Stimulated activated CD8-positive, alpha-beta memory T cell treated with anti-CD3 and anti-CD28 coated beads, Interleukin-15, amount 100 ng/mL, for 48 hours (primary cell): ENCODE measurements at places on chromosomes 2 and 18.

DNA sequence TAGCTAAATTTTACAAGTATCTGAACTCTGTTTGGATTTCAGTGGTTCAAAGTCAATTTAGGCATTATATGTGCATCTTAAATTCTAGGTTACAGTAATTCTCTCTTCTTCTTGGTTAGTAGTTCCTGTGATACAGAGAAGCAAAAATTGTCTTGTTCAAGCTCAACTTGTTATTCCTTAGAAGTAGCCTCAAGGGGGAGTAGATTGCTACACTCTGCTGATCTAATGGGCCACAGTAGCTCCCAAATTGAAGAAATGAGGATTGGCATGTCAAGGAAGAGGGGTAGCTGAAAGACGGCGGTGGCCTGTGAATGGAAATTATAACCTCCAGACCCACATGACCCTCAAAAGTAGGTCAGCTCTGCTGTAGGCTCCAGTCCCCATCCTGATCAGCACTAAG, 334.7 kb downstream of the HRH4 start:
- no peak for DNase-seq

DNA sequence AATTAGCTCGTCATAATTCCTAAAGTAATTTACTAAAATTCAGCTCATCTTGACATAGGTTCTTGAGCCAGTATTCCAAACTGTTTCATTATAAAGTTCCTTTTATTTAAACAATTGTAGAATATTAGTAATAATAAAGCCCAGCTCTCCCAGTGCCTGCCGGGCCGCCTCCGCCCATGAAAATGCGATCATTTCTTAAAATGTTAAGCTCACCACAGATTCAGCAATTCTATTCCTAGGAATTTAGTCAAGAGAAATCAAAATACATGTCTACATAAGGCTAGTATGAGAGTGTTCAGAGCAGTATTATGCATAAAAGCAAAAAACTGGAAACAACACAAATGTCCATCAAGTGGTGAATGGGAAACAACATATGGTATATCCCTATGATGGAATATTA, 52.0 kb downstream of the XDH start:
- no peak for DNase-seq

GRCh38 chr18:31099450-31100230, 2.6 kb downstream of the DSC2 start:
- DNase-seq, result no peak

- no peak for DNase-seq
Measured at GRCh38 chr18:57918601-57919000, 115.5 kb upstream of the ATP8B1 start.

DNA sequence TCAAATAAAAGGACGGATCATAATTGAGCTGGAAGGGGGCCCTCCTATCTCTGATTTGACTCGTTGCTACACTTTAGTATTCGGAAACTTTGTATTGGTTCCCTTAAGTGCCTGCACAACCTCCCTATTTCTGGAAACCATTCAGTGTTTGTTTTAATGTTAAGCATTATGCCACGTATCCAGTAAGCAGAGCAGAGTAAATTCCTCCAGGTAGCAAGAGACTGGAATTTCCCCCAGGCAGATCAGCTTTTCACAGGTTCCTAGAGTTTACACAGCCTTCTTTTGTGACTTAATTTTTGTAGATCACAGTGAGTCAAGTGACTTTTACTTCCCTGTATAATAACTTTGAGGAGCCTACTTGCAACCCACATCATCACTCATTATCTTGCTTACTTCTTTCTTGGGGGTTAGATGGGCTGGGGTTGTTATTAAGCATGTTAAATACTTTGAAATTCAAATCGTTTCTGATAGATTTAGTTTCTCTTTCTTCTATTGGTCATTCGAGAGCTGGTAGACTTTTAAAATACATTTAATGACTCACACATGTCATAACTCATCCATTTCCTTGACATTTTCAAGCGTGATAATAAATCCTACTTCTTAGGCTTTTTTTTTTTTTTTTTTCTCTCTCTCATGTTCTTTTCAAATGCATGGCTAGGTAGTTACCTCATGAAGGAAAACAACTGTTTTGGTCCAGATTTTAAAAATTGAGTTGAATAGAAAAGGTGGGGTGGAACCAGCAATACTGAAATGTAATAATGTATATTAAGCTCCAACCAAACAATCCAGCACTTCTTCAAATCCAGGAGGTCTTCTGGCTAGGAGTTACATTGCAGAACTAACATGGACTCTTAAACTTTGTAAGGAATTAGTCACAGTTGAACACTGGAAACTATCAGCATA, 219.3 kb downstream of the NEDD4L start:
- no peak for DNase-seq

- no peak for DNase-seq
Measured at GRCh38 chr18:48619501-48619900, 80.7 kb downstream of the CTIF start.

- DNase-seq, result no peak
Measured at GRCh38 chr2:191869178-191869577, 22.3 kb upstream of the CAVIN2 start.

DNA sequence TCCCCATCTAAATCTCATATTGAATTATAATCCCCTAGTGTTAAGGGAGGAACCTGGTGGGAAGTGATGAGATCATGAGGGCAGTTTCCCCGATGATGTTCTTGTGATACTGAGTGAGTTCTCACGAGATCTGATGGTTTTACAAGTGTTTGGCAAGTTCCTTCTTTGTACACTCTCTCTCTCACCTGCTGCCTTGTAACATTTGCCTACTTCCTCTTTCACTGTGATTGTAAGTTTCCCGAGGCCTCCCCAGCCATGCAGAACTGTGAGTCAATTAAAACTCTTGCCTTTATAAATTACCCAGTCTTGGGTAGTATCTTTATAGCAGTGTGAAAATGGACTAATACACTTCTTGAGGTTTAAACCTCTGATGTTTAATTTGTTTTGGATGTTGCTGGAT, 177.5 kb downstream of the CD8B2 start:
- no peak for DNase-seq

DNA sequence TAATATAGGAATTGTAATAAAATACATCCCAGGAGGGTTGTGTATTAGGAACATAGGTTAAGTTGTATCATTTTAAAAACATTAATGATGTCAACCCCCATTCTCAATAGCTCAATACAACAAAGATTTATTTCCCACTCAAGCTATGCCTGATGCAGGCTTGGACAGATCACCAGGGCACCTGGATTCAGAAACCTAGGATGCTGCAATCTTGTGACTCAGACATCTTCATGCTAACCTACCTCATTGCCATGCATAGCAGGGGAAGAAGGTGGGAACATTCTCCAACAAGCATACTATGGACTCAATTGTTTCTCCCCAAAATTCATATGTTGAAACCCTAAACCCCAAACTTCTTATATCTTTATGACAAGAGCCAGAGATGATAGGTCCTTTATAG, 244.2 kb downstream of the CD226 start:
- DNase-seq, result no peak

- DNase-seq, result no peak
Measured at GRCh38 chr2:202072737-202073401, at the start of gene KIAA2012. Gene KIAA2012, plus strand, starts transcription at chr2:202073255. Its CDS starts 373 bp downstream, at chr2:202073628.

DNA sequence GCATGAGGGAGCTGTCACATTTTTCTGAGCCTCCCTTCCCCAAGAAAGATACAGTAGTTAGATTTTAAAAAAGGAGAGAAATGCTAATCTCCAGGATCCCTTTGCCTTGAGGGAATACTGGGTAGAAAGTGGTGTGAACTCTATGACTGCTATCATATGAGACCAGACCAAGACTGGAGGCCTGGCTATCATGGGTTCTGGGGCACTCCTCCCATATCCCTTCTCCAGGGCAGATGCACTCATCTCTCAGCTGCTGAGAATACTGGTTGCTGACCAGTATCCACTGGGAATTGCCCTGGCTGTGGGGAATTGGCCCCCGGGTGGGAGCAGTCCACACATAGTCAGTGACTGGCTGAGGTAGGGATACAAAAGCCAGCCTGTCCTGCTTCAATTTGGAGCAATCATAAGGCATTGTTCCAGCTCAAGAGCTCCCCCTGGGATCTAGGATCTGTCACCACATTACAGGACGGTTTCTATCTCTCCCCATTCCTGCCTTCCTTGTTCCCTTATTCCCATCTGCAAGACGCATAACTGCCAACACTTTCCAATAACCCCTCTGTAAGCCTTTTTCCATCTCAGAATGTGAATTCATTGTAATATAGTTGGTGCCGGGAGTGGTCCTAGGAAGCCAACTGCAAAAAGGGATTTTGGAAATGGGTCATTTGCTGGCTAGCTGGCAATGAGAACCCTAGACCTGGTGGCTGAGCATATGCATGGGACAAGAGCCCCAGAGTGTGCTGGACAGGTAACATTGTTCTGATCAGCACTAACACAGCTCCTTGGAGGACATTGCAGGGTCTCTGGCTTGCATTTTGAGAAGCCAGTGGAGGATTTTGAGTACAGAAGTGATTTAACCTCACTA, 35.4 kb upstream of the REEP1 start:
- no peak for DNase-seq

DNA sequence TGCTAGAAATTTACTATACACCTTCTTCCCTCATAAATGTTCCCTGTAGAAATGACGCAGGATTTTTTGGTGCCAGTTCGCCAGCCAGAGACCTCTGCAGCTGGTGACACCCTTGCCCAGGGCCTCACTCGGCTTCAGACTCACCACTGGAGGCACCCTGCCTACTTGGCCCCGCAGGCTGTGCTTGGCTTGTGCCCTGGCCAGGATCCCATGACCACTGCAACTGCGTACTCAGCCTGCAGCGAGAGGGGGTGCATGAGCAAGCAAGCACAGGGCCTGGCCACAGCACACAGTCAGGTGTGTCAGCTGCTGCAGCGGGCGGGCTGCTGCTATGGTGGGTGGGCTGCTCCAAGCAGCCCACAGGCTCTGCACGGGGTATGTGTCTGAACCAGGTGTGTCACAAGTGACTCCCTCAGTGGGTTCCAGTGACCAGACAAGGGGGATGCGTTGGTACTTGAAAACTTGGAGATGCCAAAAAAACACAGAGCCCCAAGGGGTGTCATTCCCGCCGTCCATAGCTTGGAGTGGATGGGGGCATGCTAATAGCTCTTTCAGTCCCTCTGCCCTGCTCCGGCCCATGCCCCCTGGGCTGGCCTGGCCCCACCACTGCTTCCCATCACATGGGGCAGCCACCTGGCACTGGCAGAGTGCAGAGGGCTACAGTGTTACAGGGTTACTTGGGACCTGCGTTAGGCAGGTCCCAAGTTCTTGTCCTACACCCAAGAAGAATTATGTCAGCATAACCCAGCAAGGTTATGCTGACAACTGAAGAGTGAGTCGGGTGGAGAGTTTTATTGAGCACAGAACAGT, 46.6 kb upstream of the TANC1 start:
- no peak for DNase-seq
